ENCODE measurements at places on chromosomes 6 and 20. TPM values are rescaled to one million over a fixed set of nuclear protein-coding genes. Genes with fewer than 3 reads are reported as not detected.

IL17F gene
- not detected for polyA plus RNA-seq

FAM217A gene
- not detected for polyA plus RNA-seq

MUC21 gene
- not detected for polyA plus RNA-seq

PTGIS gene
- not detected for polyA plus RNA-seq
